ENCODE measurements at places on chromosomes 4 and X.

DNA sequence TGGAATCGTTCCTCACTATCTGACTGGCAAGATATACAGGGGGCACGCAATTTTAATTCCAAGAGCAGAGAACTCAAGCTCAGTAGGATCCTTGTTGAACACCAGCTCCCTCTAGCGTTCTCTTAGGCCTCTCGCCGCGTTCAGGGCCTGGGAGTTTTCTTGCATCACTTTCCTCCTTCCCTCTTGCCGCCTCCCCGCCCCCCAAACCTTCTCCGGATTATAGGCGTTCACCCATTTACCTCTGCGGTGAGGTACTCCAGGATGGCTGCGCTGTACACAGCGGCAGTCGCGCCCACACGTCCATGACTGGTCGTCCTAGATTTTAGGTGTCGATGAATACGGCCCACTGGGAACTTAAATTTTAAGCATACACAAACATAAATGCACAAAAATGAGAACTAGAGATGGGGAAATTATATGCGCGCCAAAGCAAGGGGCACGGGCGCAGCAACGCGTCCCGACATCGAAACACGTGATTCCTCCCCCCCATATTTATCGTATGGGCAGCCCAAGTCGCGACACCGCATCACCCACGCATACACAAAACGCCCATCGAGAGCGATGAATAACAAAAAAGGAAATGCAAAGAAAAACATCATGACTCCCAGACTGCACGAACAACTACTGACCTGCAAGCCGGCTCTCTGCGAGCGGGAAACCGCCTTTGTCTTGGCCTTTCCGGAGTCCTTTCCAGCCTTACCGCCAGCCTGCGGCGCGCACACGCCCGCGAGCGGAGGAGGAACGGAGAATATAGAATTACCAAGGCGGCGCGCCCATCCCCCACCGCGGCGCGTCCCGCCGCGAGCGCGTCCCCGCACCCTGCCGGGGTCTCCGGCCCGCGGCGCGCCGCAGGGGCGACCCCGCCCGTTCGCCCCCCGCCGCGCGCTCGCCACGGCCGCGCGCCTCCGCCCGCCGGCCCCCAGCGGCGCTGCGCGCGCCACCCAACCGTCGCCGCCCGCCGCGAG lies 759 bp downstream of the H2AZ1 start:
- peak; percentile 62 for DNase-seq

- DNase-seq, result no peak
Observed at GRCh38 chrX:11406109-11406765, 113.0 kb downstream of the AMELX start.

DNA sequence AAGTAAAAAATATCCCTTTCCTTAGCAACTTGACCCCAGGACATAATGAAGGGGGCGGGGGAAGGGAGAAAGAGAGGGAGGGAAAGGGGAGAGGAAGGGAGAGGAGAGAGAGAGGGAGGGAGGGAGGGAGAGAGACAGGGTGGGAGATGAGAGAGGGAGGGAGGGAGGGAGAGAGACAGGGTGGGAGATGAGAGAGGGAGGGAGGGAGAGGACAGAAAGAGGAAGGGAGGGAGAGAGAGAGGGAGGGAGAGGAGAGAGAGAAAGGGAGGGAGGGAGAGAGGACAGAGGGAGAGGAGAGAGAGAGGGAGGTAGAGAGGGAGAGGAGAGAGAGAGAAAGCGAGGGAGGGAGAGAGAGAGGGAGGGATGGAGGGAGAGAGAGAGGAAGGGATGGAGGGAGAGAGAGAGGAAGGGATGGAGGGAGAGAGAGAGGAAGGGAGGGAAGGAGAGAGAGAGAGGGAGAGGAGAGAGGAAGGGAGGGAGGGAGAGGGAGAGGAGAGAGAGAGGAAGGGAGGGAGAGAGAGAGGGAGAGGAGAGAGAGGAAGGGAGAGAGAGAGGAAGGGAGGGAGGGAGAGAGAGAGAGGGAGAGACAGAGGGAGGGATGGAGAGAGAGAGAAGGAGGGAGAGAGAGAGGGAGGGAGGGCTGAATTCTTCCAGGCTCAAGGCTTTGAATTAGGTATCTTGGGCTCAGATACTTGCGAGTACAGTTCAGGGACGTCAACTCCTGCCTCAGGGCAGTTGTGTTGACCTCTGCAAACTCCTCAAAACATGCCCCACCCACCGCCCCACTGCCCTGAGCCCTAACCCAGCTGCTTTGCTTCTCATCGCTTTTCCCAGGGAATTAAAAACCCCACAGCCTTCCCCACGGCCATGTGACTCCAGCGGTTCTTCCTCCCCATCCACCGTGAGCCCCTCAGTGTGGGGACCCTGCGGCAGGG lies 40.0 kb upstream of the ADRA2C start:
- DNase-seq, result no peak

DNA sequence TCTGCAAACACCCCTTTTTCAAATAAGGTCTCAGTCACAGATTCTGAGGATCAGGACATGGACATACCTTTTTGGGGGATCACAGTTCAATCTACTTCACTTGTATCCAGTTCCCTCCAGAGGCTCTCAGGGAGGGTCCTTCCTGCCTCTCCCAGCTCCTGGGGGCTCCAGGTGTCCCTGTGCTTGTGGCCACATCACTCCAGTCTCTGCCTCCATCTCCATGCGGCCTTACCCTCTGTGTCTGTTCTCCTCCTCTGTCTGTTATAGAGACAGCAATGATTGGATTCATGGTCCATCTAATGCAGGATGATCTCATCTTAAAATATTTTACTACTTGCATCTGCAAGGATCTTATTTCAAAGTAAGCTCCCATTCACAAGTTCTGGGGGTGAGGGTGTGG lies 269.6 kb downstream of the ASMT start:
- no peak for DNase-seq

- DNase-seq, result no peak
Observed at GRCh38 chr4:24582235-24582832, 2.0 kb downstream of the DHX15 start.

DNA sequence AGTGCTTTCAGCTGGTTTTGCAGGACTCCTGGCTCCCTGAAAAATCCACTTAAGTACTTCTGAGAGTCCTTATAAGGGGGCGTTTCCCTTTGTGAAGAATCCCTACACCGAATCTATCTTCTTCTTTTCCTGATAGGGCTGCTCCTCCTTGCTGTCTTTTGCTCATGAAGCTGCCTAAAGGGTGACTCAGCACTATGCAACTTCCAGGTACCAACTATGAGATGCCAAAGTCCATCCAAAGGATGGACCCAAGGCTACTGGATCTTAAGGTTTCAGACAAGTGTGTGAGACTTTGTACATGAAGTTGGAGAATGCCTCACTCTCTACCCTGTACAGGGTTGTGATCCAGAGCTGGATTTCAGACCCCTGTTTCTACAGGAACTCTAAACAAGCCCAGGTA lies 485.0 kb upstream of the FAT1 start:
- DNase-seq, result no peak

GRCh38 chr4:77920371-77920770 lies 57.7 kb downstream of the MRPL1 start:
- no peak for DNase-seq

DNA sequence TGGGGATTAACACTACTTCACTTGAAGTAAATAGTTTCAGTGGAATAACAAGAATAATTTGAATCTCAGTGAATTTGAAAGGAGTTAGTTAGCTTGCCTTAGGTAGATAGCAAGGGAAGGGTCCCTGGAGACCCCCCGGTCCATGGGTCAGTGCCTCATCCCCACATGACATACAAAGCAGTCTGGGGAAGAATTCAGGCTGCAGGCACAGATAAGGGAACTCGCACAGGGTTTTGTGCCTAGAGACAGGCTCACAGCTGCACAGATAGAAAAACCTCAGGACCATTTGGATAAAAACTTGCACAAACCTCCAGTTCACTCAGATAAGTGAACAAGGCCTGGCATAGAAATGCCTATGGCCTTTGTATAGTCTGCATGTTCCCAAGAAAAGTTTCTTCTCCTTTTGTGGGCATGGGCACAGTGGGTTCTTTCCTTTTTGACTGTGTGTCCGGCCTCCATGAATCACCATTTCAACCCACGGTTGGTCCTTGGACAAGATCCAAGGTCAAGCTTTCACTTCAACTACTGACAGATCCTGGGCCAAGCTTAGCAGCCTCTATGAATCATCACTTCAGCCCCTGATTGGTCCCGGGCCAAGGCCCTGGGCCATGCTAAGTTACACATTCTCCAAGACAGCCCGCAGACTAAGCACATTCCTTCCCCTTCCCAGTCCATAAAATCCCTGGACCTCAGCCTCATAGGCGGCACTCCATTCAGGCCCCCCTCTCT lies 108.3 kb upstream of the KLHL4 start:
- DNase-seq, result no peak

DNA sequence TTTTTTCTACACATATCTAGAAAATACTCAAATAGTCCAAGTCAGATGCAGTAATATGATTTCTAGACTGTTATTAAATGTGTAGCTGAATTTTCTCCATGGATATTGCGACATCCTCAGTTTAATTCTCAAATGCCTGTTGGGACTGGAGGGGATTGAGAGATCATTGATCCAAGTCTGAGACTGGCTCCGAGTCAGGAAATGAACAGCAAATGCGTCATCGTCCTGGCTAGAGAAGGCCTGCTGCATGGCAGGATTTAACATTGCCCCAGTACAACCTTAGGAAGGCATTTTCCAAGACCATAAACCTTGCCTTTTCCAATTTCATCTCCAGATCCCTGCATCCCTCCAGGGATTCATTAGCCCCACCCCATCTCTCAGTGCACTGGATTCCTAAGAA lies 56.6 kb upstream of the SLC6A14 start:
- DNase-seq, result no peak

DNA sequence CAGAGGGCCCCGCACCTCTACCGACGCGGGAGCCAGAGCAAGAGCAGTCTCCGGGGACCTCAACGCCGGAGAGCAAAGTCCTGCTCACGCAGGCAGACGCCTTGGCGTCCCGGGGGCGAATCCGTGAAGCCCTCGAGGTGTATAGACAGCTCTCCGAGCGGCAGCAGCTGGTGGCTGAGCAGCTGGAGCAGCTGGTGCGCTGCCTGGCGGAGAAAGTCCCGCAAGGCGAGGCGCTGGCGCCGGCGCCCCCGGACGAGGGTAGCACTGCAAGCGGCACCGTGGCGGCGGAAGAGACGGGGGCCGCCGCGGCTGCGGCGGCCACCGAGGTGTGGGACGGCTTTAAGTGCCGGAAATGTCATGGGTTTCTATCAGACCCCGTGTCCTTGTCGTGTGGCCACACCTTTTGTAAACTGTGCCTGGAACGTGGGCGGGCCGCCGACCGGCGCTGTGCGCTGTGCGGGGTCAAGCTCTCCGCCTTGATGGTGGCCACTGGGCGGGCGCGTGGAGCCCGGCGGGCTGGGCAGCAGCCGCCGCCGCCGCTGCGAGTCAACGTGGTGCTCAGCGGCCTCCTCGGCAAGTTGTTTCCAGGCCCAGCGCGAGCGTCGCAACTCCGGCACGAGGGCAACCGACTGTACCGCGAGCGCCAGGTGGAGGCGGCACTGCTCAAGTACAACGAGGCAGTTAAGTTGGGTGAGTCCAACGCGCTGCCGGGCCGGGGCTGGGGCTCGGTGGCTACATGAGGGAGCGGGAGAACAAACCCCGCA lies 672 bp downstream of the LONRF3 start:
- DNase-seq, result no peak

- DNase-seq, result no peak
Observed at GRCh38 chr4:145285928-145286327, 105.5 kb upstream of the OTUD4 start.

DNA sequence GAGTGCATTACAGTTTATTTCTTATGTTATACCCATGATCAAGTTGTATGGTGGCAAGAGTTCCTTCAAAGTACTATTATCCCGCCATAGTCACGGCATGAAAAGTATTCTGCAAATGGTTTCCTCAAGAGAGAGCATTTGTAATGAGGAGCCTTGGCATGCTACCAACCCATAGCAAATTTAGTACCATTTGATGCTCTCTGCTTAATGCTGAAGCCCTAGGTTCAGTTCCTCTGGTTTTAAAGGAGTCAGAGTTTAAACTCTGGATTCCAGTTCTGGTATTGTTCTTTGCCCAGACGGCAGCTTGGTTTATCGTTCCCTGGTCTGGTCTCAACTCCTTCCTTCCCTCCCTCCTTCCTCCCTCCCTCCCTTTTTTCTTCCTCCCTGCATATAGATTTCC lies 371.3 kb downstream of the BMPR1B start:
- no peak for DNase-seq

- no peak for DNase-seq
Observed at GRCh38 chr4:88757776-88758175, 60.1 kb upstream of the NAP1L5 start.

DNA sequence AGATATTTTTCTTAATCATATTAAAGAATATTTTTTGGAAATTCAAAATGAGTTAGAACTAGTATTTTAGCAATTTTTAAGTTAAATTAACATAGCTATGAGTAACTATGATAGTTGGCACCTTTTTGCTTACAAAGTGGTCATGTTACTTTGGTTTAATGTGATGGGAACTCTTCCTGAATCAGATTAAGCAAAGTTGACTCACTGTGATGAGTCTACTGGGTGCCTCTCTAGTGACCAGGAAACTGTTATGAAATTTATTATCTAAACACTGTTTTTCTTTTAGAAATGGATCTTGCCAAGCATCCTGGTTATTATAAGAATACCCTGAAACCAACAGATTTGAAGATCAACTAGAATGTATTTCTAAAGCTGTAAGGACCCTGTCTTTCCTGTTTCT lies 985.8 kb downstream of the TRAM1L1 start:
- DNase-seq, result no peak
